ENCODE measurements at places on chromosomes 6 and 20. TPM values are rescaled to one million over a fixed set of nuclear protein-coding genes. Genes with fewer than 3 reads are reported as not detected.

The SDC4 gene
- total RNA-seq = 107 TPM

GRCh38 chr6:105322499-105323225 lies 80.2 kb downstream of the PREP start:
- DNase-seq = no peak

The KIAA0408 gene
- 5.8 TPM for total RNA-seq

GRCh38 chr6:135522965-135523692 lies 25.6 kb upstream of the AHI1 start:
- no peak for DNase-seq

The BTNL2 gene
- not detected for total RNA-seq

GRCh38 chr20:61572789-61573188 lies 320.7 kb downstream of the CDH4 start:
- DNase-seq = no peak

The C6orf132 gene
- total RNA-seq = not detected

The EPHA7 gene
- not detected for total RNA-seq

The MEI4 gene
- total RNA-seq = not detected

DNA sequence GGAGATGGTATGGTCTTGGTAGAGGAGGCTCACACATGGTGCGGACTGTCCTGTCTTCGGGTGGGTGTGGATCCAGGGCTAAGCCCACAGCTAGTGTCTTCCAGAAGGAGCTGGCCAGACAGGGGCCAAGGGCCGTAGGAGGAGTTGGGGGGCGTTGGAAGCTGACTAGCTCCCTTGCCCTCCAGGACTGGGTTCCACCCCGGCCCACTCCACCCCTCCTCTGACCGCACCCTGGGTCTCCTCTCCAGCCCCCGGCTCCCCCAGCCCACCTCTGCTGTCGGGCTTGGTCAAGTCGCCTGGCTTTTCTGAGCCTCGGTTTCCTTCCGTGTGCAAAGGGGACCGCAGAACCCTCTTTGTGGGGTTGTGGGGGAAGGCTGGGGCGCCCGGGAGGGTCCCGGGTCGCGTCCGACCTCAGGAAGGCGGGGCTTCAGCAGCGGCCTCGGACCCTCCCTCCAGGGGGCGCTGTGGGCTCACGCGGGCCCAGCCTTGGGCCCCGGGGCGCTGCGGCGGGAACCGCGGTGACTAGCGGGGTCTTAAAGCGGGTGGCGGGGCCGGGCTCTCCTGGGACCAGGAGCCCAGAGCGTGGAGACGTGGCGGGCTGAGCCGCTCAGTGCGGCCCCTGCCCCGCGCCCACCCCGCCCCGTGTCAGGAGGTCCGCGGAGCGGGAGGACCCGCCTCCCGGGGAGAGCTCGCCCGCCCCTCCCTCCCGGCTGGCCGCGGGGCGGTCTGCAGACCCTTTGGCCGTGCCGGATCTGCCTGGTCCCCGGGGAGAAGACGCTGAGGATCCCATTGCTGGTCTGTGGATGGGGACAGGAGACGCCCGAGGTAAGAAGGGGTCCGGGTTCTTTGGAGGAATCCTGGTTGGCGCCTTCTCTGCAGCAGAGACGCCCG lies 5.4 kb downstream of the NPBWR2 start:
- no peak for DNase-seq

The CCN5 gene
- not detected for total RNA-seq

- DNase-seq = no peak
These were observed 2.0 kb upstream of the SDC4 start for GRCh38 chr20:45350217-45350616.
